ENCODE measurements at places on chromosomes 3 and 15. TPM values are rescaled to one million over a fixed set of nuclear protein-coding genes. Genes with fewer than 3 reads are reported as not detected.

The P2RY13 gene
- total RNA-seq, result not detected

DNA sequence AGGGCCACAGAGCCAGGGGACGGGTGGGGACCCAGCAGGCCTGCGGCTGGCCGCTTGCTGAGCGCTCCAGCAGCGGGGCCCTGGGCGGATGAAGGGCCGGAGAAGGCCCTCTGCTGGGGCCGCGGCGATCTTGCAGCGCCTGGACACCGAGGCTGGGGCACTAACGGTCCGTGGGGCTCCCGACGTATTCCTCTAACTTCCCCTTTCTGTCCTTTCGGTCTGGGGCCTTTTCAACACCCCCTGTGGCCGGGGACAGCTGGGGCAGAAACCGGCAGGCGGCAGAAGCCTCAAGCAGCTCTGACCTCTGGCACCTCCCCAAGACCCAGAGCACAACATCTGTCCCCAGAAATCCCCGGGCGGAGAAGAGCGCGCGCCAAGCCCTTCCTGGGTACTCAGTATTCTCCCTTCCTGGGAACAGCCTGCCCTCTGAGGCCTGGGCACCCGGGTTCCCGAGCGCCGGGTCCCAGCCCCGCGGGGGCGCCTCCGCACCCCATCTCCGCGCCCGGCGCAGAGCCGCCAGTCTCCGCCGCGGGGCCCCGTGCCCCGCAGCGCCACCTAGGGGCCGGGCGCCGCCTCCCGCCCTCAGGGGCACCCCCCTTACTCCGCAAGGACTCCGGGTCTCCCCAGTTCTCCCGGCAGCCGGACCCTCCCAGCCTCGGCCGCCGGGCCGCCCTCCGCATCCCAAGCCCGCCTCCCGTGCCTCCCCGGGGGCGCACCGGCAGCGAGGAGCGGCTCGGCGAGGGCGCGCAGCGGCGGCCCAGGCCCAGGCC is 582 bp upstream of the SLCO3A1 start:
- DNase-seq, result peak; percentile 66
- H3K27me3 ChIP-seq, result no peaks in the 10 kb centered on the region

The PTX3 gene
- 217 TPM for total RNA-seq

The MAP3K13 gene
- total RNA-seq, result 15.8 TPM
